Fibroblast of villous mesenchyme (primary cell): ENCODE measurements at places on chromosomes 2 and 18.

- no peak for DNase-seq
These were observed 15.1 kb downstream of the PLCD4 start for GRCh38 chr2:218622606-218623365.

- no peak for DNase-seq
These were observed 149.4 kb upstream of the KLF7 start for GRCh38 chr2:207315131-207315530.

DNA sequence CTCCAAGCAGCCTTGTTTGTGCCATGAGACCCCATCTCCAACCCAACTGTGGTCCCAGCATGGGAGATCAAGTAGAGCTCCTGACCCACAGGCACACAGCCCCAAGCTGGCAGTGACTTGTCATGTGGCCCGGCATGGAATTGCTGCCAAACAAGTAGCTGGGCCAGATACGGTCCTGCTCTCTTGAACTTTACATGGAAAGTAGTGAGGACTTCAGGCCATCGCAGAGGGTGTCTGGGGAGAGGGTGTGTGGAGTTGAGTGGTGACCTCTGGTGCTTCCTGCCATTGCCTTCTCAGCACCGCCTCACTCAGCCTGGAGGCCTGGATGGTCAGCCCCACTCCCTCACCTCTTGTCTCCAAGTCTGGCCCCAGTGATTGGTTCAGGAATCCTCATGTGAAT is 10.9 kb upstream of the SLC4A3 start:
- no peak for DNase-seq

DNA sequence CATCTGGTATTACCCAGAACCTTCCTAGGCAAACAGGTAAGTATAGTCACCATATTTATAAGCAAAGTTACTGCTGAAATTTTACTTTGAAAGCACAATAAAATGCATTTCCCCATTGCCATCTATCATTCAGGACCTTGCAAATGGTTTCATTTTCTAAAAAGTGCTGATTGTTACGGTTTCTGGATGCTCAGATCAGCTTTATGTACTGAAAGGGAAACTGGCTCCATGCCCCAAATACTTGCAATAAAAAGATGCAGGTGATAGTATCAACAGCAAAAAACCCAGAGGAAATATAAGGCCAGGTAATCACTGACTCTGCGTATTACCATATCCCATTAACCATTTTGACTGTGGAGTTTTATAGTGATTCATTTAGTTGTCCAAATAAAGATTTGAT is 1150.7 kb upstream of the CRIM1 start:
- no peak for DNase-seq

- no peak for DNase-seq
These were observed 196.7 kb upstream of the PID1 start for GRCh38 chr2:229467783-229468182.
